ENCODE measurements at places on chromosomes 6 and 20.

- no peak for DNase-seq
Observed at GRCh38 chr6:168180548-168181011, 101.6 kb upstream of the FRMD1 start.

- peak; percentile 10 for DNase-seq
Observed at GRCh38 chr6:150981095-150981494, 115.6 kb downstream of the MTHFD1L start.

GRCh38 chr6:43873806-43874714 is 104.0 kb downstream of the VEGFA start:
- DNase-seq = no peak

DNA sequence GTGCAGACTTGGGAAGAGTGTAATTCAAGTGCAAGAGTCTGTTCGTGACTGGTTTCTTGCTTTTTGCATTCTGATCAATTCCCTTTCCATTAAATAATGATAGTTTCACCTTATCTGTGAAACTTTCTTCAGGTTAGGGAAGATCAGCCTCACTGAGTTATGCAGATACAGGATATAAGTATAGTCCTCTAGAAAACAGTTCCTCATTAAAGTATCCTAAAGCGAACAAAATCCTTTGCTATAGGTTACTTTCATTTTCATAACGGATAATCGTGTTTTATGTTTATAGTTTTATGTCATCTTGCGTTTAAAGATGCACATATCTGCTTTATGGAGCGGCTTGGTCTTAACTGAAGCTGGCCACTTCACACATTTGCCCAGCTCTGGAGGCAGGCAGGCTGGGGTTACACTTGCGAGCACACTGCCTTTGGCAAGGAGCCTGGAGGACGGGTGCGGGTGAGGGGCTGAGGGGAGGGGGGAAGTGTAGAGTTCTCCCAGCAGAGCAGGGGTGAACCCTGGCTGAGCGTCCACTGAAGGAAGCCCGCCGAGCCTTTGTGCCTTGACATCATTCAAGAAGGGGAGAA is 123.5 kb upstream of the IFNGR1 start:
- no peak for DNase-seq

DNA sequence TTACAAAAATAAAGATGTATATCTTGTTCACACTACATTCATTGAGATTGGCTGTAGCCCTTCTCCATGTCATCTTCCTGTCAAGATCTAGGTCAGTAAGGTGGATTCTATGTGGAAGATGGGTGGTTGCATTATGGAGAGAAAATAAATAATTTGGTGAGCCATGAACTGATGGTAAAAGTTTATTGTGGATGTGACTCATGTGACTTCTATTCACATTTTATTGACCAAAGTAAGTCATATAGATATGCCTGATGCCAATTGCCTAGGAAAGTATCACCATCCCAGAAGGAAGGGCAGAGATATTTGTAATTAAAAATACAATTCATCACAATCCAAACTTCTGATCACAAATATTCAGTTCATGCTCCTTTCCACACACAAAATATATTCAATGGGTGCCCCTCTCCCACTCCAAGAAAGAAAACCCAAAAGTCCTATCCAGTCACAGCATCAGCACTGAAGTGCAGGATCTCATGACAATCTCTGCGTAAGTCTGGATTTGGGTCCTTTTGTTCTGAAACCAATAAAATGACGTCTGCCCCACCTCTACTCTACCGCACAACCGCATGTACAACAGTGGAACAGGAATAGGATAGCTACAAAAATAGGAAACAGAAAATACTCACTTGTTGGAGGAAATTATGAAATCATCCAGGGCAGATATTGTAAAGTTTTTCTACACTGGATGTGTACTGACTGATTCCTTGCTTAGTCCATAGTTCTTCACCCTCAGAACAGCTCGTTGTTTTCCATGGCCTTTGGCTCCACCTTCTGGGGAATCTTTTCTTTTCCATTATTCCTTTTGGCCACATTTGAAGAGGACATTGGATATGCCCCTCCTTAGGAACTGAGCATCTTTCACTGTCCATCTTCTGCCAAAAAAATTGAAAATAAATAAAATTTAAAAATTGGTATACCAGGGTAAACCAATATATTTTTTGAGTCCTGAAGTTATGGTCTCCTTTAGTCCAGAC is 16.1 kb upstream of the SLC17A3 start:
- DNase-seq = peak; percentile 46

DNA sequence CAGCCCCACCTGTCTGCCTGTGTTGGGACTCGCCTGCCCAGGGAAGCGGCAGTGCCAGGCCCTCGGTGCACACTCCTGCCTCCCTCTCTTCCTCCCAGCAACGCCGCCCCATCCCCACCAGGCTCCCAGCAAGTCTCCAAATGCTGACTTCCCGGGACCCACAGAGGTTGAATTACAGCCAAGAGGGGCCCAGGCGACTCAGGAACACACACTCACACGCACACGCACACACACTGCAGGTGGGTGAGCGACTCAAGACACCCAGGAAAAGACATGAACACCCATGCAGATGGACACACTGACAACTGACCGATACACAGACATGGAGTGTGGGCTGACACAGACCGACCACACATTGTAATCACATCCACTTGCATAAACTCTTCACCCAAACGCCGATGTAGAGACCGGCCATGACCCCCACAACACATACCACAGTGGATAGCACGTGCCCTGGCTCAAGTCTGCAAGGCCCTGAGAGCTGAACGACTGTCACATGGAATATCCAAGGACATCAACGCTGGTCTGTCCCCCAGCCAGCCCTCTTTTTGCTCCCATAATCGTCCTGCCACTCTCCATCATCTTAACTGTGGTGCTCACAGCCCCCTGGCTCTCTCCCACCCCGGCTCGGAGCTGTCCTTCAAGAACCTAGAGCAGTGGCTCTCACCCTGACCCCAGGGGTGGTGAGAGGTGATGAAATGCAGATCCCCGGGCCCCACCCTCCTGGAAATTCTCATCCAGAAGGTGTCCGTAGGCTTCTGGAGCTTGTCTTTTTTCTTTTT is 470 bp upstream of the FAM83C start:
- no peak for DNase-seq

DNA sequence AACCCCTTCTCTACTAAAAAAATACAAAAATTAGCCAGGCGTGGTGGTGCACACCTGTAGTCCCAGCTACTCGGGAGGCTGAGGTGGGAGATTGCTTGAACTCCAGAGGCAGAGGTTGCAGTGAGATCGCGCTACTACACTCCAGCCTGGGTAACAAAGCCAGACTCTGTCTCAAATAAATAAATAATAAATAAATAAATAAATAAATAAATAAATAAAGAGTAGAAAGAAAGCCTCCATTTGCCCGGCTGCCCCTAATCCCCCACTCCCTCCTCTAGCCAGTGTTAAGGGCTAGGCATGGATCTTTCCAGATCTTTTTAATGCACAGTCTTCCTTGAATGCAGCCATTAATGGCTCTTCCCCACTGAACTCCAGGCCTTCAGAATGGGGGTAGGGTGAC is 3.2 kb downstream of the PNPLA1 start:
- DNase-seq = no peak

DNA sequence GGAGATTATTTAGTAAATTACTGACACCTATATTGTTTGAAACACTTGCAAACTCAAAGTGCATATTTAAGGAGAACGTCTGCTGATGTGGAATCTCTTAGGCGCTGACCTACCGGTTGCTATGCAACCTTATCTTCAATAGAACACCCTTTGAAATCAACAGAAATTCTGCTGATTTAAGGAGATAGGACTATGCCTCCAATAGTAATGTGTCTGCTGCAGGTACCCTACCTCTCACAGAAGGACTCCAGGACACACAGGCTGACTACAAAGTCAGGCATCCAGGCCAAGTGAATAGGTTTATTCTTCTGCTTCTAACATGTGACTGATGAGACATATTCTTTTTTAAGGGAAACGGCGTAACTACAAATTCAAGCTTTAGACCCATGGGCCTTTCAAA is 311.7 kb downstream of the CBLN4 start:
- no peak for DNase-seq

DNA sequence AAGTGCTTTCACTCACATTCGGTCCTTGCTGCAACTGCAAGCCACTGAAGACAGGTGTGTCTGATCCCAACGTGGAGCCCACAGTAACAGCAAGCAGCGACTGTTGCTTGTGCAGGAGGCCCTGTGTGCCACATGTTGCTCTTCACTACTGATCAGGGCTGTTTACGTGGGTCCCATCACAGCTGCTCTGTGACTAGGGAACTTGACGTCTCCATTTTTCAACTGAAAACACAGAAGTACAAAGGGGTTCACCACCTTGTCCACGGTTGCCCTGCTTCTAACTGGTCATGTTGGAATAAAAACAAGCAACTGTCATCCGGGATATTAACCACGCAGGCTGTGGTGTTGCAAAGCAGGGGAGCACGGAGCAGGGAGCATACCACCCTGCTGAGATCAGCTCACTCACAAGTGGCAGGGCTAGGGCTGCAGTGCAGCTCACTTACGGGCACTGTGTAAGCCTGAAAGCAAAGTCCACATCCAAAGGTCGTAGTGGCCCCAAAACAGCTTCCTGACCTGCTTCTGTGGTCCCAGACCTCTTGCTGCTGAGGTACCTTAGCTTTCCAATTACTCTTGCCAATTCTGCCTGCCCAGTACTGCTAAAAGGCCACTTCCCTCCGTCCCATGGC is 105.8 kb upstream of the DUSP22 start:
- DNase-seq = no peak

- DNase-seq = peak; percentile 66
Observed at GRCh38 chr6:167907837-167908681, 81.3 kb downstream of the AFDN start.

DNA sequence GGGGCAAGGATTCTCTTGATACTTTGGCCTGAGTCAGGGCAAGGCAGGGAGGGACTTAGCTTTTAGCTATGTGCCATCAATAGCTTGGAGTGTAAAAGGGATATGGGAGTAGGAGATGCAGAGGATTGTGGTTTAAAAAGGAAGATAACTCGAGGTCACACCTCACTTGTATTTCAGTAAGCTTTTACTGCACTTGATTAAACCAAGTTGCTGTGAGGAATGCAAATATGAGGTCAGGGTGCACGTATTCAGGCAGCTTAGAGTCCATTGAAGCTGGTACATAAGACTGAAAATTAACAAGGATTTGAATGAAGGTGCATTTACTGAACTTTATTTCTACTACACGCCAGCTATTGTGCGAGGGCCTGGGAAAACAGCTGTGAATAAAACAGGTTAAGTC is 32.1 kb downstream of the DSTN start:
- no peak for DNase-seq

DNA sequence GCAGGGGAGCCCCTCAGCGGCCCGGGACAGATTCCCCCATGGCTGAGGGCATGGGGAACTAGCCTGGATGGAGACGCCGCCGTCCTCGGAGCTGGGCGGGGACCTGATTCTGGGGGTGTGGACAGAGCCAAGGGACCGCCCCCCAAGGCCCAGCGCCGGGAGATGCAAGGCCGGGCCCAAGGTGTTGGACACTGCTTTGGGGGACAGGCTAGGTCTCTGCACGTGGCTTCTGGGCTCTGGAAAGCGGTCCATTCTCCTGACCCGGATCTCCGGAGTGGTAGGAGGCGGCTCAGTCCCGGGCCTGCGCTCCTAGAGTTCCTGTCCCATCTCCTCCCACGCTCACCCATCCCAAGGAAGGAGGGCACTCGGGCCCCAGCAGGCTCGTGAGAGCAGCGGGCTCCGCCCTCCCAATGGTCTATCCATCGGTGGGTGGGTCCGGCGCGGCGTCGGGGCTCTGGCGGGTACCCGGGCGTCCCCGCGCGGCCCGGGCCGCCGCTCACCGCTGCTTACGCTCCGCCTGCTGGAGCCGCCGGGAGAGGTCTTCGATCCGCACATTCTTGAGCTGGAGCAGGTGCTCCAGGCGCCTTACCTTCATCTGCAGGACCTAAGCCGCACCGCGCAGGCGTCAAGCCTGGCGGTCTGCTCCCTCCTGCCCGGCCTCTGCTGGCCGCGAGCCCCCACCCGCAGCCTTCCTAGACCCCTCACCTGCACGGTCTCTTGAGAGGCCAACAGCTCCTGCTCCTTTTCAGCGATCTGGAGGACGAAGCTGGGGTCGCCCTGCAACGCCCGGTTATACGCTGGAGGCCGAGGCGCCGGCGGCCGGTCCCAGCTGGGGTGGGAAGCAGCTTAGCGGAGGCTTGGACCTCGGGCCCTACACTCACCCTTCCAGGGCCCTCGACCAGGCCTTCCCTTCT is 3.3 kb downstream of the SPEF1 start:
- DNase-seq = peak; percentile 26

DNA sequence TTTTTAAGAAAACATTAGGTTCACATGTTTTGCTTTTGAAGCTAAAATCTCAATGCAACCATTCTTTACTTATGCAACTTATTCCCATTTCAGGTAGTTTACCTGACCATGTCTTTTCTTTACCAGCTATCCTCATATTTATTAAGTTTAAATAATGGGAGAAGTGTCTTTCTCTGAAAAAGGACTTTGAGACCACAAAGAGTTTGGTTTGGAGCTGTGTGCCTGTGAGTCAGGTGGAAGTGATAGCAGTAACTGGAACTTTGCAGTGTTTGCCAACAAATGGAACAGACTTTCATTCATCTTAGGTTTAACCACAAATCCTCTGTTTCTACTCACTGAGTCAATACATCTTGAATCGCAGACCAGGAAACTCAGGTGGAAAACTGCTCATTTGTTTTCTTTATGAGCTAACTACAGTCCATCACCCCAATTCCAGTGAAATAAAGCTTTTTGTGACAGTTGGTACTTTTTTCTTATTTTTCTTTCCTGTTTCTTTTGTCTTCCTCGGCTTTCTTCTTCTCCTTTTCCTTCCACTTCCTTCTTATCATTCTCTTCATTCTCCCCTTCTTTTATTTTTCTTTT is 148.3 kb upstream of the RIN2 start:
- DNase-seq = peak; percentile 54

GRCh38 chr20:53221731-53222130 is 249.6 kb downstream of the TSHZ2 start:
- DNase-seq = no peak

GRCh38 chr20:56359212-56360132 is 698 bp downstream of the FAM210B start:
- DNase-seq = peak; percentile 75

- no peak for DNase-seq
Observed at GRCh38 chr6:152244998-152245630, 392.0 kb downstream of the SYNE1 start.

GRCh38 chr6:136090929-136091328 is 159.2 kb downstream of the MTFR2 start:
- no peak for DNase-seq

GRCh38 chr6:31402324-31403282 is 792 bp upstream of the MICA start:
- DNase-seq = peak; percentile 36

GRCh38 chr20:58833921-58834320 is 16.8 kb downstream of the GNAS-AS1 start:
- DNase-seq = no peak

GRCh38 chr6:16533210-16533609 is 228.1 kb downstream of the ATXN1 start:
- no peak for DNase-seq

GRCh38 chr20:16711661-16712258 is 18.1 kb upstream of the SNRPB2 start:
- DNase-seq = no peak

GRCh38 chr20:45745015-45745414 is 22.9 kb downstream of the SPINT4 start:
- no peak for DNase-seq
